ENCODE measurements at places on chromosomes 2 and 18.

DNA sequence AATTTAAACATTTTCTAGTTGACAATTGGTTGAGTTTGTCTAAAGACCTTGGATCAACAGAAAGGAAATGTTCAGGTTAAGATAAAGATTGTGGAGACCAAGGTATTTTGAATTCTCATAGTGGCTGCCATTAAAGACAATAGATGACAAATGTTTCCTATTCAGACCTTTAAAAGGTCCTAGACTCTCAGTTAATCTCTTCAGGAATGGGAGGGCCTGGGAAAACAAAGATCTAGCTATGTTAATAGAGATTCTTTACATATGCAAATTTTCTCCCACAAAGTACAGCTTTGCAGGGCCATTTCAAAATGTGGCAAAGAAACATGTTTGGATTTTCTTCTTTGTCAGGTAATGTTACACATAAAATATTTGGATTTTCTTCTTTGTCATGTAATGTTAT lies 403.9 kb downstream of the SPAG16 start:
- DNase-seq: no peak

- peak; percentile 26 for DNase-seq
Measured at GRCh38 chr2:219247678-219248642, 2.7 kb downstream of the STK16 start.

- no peak for DNase-seq
Measured at GRCh38 chr18:41940506-41941215, 14.4 kb upstream of the PIK3C3 start.

DNA sequence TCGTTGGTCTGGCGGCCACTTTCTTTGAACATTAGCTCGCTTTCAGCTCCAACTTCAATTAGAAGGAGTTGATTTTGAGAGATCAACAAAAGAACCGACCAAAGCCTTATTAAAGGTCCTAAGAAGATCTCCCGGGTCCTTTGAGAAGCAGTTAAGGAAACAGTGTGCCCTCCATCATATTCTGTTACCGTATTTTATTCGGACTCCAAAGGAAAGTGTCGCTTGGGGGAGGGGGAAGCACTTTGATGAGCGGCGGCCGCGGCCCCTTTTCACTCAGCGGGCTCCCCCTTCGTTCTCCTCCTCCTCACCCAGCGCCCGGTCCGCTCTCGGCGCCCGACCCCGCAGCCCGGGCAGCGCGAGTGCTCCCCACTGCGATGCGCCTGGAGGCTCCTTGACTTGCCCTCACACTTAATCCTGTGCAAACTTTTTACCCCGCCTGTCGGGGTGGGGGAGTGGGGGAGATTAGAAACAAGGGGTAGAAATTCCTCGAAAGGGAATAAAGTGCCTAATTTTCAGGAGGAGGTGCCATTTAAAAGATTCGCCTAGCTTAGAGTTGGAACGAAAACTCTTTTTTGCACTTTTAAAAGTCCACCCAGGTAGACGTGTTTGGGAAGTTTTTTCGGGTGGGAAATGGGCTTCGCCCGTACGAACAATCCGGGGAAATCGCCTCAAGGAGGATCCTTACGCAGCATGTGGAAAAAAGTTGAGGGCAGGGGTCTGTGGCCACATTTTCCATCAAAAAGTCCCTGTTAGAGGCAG lies 1.2 kb upstream of the OTX1 start:
- DNase-seq: no peak

DNA sequence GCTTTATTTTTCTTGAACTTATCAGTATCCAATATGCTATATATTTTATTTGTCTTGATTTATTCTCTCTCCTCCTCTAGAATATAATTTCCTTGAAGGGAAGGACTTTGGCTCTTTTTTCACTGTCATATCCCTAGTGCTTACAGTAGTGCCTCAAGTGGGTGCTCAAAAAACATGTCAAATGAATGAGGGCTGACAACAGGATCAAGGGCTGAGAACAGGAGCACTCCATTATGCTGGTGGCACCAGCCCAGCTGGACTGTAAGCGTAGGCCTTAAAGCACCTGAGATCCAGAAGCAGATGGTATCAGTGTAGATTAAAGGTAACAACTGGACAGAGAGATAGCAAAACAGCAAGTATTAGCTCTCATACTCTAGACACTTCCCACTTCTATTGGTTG lies 46.3 kb downstream of the PMS1 start:
- DNase-seq: no peak

GRCh38 chr2:157592948-157593347 lies 35.7 kb downstream of the ACVR1C start:
- no peak for DNase-seq

DNA sequence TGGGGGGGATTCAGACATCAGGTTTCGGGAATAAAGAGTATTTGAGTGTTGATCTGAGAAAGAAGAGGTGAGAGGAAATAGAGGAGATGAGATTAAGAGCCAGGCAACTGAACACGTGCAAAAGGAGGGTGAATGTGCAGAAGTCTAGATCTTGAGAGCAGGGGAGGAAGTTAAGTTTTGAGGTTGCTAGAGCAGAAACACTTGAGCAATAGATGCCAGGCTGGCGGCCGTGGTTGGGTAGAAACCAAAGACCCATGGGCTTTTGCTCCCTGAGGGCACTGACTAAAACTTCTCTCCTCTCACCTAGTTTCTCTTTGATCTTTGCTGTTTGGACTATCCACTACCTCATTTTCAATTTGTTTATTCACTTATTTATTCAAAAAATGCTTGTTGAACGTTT lies 116.0 kb downstream of the CDC42EP3 start:
- DNase-seq: no peak

DNA sequence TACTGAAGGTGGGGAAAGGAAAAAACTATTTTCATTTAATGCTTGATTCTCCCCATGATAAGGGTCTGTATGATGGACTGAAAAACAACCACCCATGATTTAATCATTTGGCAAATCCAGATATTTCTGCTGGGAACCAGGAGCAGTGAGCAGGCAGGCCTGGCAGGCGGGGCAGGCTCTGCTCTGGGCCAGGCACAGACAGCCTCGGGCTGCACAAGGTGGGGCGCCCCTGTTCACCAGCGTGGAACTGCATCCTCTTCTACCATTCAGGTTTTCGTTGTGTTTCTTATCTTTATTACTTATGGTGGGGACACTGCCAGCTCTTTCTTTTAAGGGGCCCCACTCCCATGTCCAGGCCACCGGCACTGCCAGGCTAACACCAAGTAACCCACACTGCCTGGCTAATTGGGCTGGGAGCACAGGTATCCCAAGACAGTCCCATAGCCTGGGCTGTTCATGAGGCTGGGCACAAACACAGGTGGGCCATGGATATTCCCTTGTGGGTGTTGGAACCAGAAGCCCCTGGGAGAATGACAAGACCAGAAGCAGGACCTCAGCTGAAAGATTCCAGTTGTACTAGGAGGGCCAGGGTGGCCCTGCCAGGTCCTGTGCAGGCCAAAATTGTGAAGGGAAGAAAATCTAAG lies 57.1 kb upstream of the RALBP1 start:
- DNase-seq: no peak

GRCh38 chr18:6835345-6835744 lies 105.8 kb downstream of the ARHGAP28 start:
- no peak for DNase-seq

- DNase-seq: no peak
Measured at GRCh38 chr2:199460101-199460671, 2.4 kb upstream of the SATB2 start.

DNA sequence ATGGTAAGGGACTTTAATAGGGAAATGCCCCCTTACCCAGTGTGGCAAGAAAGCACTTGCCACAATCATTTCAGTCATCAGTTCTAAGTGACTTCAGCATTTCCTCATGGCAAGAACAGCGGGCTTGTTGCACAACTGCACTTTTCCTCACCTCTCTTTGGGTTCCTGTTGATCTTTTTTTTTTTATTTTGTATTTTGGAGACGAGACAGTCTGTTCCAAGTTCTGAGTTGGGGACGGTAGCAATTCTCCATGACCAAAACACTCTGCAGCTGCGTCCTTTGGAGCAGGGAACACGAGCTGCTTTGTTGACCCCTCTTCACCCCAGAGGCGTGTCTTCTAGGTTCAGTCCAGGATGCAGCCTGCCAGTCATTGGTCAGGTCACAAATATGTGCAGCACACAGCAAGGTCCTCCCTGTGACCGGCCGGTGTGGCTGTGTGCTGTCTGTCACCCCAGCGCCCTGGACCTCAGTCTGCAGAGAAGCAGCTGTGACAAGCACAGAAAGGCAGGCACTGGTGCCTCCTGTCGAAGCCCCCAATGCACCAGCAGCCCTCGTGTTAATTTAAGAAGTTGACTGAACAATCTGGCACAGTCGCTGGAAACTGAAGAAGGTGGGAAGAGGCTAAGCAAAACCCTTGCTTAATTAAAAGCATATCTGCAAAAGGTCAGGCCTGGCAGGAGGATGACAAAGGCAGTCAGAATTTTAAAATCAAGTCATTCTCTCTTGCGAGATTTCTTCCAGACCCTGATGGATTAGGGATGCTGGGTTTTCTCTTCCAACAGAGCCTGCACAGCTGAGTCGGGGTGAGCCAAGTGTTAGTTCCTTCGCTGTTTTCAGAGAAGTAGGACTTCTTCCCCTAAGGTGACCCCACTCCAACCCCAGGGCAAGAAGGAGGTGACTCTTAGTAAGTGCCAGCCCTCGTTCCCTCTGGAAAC lies 96.7 kb upstream of the COPS8 start:
- DNase-seq: no peak

DNA sequence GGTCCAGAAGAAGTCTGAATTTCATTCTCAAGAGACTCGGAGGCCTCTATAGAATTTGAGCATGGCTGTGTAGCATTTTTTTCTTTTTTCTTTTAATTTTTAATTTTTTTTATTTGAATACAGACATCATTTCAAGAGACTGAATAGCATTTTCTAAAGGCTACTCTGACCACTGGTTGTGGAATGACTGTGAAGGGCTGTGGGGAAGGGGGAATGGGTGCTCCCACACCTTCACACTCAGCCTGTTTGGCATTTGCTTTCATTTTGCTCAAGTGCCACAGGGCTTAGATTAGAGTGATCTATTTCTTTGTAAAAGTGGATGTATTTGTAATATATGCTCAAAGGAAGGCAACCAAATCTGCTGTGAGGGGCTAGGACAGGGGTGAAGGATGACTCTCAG lies 142.0 kb upstream of the SPOPL start:
- no peak for DNase-seq

GRCh38 chr2:6958616-6959235 lies 41.5 kb downstream of the RNF144A start:
- no peak for DNase-seq

GRCh38 chr18:55421615-55422419 lies 166.2 kb downstream of the TCF4 start:
- DNase-seq: no peak

Measured in activated naive CD4-positive, alpha-beta T cell (primary cell).